ENCODE measurements at places on chromosomes 7 and 10.

DNA sequence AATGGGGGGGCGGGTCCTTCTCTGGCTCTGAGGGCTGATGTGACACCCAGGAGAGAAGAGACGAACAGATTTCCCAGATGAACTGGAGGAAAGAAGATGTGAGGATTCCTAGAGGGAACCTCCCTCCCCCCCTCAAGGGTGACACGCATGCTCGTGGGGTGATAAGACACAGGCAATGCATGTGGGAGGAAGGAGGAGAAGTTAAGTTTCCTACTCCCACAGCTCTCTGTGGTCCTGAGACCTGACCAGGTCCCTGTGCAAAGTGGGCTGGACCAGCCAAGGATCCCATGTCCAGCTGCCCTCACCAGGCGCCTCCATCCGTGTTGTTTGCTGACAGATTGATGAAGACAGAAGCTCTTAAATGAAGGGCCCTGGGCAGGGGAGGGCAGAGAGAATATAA is 112.6 kb downstream of the SH3PXD2A start:
- DNase-seq: no peak

DNA sequence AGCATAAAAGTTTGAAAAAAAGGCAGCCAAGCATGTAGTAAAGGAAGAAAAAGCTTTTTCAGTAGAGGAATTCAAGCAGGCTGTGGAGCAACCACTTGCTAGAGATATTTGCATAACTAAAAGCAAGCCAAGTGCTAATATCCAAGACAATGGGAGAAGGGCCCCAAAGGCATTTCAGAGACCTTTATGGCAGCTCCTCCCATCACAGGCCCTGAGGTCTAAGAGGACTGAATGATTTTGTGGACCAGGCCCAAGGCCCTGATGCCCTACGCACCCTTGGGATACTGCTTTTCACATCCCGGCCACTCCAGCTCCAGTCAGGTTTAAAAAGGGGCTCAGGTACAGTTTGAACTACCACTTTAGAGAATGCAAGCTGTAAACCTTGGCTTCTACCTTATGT is 261.7 kb upstream of the SEMA3C start:
- DNase-seq: peak; percentile 47

DNA sequence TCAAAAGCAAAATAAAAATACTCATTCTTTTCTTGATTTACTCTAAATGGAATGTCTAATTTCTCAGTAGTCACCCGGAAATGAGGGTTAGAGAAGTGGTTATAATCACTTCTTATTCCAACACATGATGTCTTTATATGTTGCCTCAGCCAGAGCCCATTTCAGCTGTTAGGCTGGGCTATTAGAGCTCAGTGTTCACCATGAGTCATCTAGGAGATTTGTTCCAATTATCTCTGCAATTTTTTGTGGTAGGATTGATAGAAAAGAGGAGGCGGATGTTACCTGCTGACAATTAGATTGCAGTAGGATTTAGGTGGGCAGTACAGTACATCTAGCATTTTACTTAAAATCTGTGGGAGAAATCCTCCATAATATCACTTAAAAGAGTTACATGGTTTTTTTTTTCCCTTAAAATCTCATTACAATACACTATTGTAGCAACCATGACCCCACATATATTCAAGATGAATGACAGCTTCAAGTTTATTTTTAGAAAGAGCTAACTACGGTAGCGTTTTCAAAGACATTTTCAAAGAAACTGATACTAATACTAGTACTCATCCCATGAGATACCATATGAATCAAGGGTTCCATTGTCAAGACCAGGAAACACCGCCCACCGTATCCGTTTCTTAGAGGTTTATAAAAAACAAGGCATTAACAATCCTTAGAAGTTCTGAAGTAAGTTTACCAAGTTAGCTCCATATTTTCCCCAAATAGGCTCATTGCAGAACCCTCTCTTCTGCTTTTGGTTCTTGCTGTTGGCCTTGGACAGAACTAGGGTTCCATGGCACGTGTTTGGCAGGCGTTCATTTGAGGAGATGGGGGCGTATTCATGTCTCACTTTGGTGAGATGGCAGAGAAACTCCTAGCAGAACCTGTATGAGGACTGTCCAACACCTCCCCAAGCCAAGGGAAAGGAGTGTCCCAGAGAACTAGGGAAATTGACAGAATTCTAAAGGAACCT is 10.4 kb downstream of the CPA2 start:
- no peak for DNase-seq

- no peak for DNase-seq
These were observed 100.3 kb downstream of the DNAJB9 start for GRCh38 chr7:108669958-108670357.

DNA sequence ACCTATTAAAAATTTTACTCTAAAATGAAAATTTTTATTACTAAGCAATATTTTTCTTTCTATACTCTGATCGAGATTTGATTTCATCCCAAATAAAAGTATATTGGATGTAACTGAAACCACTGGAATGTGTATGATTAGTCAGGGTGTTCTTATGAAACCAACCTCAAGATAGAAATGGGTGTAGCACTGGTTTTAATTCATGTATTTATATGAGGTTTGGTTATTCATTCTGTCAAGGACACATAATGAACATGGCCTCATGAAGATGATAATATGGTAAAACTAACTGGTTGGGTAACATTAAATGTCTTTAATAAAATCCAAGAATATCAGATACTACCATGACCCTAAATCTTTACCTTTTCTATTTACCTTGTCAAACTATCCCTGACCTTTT is 197.7 kb downstream of the SEMA3A start:
- DNase-seq: no peak

DNA sequence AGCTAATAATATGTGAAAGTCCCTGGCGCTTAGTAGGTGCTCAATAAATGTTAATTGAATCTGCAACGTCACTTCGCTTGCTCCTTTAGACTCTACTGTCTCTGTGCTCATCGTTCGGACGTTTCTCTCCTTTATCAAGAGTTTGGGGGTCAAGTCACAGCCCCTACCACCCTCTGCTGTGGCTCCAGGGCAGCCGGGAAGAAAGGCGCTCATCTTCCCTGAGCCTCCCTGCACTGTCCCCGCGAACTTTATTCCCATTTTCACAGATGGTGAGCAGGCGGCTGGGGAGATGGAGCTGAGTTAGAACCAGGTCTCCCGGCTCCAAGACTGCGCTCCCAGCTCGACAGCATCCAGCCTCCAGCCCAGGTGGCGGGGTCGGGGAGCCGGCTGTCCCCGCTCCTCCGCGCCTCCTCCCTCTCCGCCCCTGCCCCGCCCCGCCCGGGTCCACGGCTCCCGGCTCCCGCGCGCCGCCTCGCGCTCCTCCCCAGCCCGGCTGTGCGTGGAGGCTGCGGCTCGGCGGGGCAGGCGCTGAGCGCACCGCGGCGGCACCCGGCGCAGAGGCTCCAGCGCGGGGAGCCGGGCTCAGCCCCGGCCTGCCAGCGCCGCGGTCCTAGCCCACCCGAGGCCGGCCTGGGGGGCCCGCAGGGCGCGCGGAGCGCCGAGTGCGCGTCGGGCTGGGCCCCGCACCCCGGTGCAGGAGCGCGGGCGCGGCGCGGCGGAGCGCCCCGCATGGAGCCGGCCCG is at the start of gene CLEC2L:
TSS of gene CLEC2L (plus strand) at position 487 of the 743 bp plus-strand sequence. CDS start at position 730, 243 bp downstream.
- DNase-seq: no peak

GRCh38 chr10:119003572-119004289 is 25.8 kb upstream of the NANOS1 start:
- no peak for DNase-seq

DNA sequence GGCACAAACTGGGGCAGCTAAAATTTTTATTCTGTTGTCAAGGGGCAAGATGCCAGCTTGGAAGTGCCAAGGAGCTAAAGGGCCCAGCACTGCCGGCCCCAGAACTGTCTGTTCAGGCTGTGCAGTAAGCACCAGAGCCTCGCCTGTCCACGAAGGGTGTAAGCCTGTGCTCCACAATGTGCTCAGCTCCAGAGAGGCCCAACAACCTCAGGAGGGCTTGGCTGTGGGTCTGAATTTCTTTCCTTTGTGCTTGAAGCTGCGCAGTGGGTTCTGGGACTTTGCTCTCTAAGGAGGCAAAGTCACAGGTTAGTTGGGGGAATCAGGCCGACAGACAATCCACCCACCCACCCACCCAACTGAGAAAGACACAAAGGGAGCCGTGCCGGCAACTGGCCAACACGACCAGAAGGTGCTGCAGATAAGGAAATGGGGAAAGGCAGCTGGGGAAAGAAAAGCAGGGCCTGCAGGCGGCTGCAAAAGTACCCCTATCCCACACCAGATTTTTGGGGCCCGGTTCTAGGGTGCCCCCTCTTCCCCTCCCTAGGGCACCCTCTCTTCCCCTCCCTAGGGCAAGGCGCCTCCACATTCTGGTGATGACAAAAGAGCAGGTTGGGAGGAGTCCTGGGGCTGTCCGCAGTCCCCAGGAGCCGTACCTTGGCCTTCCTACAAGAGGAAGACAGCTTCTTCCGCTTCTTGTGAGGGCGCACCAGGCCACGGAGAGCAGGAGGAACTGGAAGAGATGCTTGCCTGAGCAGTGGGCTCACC is 7.7 kb downstream of the DDX56 start:
- DNase-seq: no peak

DNA sequence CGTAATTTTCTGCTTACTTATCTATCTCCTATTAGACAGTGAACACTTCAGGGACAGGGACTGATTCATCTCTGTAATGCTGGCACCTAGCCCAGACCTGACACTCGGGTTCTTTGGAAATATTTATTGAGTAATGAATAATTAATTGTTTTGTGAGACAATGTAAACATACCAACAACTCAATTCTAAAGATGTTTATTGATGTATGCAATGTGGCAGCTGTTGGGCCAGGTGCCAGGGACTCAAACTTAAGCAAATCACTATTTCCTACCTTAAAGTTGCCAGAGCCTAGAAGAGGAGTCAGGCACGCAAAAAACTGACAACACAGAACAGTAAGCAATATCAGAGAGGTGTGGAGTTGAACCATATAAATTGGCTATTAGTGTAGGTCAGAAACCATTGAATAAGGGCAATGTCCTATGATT is 63.6 kb upstream of the BMPER start:
- no peak for DNase-seq

DNA sequence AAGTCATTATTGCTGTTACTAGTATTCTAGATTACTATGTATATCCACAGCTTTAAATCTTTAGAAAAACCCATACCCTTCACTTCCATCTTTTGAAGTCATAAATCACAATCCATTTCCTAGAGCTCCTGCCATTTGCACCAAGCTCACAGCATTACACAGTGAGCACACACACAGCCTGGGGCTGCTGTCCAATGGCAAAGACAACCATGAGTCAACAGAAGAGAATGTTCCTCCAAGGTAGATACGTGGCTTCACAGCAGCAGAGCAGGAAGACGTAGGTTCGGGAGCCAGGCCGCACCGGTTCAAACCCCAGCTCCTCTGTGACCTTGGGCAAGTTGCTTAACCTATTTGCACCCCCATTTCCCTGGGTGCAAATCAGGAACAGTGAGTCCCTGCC is 234.6 kb downstream of the DIP2C start:
- DNase-seq: peak; percentile 46

DNA sequence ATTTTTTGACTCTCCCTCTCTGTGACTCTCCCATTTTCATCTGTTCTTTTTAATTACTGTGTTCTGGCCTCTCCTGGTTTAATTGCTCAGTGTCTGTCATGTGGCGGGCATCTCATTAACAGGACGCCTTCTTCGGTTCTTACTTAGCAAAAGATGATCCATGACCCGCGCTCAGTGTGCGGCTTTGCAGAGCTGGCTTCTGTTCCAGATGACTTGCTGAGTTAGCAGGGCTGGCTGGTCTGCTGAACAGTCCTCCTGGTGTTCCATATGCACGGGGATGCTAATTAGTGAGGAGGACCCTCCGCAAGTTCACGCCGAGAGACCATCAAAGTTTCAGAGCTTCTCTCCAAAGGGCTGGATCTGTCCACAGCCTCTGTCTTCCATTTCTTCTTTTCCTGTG is 258.6 kb upstream of the MKI67 start:
- no peak for DNase-seq

DNA sequence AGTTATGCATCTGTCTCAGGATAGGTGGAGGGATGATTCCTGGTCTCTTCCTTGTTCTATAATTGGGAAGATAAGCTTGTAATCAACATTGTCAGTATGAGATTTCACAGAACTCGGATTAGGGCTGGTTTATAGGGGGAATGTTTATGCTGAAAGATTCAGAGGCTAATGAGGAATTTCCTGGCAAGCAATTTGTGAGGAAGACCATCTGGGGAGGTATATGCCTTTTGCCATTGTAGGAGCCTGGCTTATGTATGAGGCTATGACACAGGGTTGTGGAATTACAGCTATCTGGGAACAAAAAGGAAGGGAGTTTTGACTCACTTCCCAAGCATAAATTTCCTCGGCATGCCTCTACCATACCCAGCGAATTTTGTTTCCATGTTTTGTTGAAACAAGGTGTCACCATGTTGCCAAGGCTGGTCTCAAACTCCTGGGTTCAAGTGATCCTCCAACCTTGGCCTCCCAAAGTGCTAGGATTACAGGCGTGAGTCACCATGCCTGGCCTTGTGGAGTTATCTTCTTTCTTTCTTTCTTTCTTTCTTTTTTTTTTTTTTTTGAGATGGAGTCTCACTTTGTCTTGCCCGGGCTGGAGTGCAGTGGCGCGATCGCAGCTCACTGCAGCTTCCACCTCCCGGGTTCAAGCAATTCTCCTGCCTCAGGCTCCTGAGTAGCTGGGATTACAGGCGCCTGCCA is 1.6 kb upstream of the COPS6 start:
- peak; percentile 63 for DNase-seq

DNA sequence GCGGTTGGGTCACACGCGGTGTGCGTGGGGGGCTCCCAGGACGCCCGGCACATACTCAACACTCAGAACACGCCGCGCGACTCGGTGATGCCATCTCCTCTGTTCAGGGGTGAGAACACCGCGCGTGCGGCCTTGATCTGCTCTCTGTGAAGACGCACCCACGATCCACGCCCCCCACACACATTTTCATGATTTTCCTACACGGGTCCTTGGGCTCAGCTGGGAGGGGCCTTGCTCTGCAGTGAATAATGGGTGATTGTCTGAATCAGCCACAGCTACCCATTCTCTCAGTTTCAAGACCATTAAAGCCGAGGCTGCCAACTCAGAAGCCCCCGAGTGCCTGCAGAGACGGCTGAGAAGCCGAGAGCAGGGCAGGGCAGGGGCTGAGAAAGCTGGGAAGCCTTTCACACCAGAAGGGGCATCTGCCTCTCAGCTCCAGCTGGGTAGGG is 54.3 kb upstream of the PDGFA start:
- DNase-seq: no peak

- DNase-seq: no peak
These were observed 50.5 kb downstream of the CDK6 start for GRCh38 chr7:92785923-92786322.

- DNase-seq: no peak
These were observed 177.3 kb upstream of the TNS3 start for GRCh38 chr7:47759056-47759706.

Measured in ELF-1 (cell line).